ENCODE measurements at places on chromosomes 5 and 9. TPM values are rescaled to one million over a fixed set of nuclear protein-coding genes. Genes with fewer than 3 reads are reported as not detected.
A peak's percentile ranks its signal among the peaks of the same experiment; 100 is the strongest.

DNA sequence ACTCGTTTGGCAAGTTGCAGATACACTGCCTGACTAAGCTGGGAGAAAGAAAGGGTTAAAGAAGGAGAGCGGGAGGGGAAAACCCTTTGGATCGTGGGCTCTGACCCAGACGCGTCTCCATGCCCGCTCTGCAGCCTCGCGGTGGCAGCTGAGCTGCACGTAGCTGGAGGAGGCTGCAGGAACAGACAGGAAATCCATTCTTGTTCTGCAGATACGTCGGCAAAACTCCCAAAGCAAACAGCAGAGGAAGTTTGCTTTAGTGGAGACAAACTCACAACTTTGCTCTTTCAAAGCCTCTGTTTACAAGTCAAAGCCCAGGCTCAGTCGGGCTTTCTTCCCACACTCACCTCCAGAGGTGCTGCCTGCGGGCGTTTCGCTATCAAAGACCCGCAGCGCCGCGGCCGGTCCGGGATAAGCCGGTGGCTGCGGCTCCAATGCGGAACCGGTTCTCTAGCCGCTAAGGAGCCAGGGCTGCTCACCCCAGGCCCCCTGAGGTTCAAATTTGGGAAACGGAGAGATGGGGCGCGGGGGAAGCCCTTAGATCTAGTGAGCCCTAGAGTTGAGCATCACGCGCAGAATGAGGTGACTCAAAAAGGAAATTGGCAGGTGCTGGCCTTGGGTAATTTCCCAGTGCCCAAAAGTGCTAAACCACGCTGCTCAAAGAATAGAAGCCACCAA is 60.7 kb downstream of the MAT2B start:
- peaks cover 25% of the 10 kb centered on the region for H3K4me1 ChIP-seq
- H3K4me3 ChIP-seq, result peak overlapping the region; percentile 56

DNA sequence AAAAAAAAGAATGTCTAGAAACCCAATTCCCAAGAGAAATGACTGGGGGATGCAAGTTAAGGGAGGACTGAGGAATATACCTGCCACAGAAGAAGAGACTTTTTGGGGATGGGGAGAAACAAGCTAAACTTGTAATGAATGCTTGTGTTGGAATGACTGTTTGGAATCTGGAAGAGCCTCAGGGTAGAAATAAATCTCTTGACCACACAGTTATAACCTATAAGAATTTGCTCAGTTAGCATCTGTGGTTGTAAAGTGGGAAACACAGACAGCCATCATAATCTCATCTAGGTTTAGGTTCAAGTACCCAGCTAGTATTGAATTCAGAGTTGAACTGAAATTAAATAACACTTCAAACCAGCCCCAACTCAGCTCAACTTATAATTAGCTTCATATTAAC is 678.3 kb upstream of the CHD1 start:
- H3K36me3 ChIP-seq, result no peaks in the 10 kb centered on the region
- no peaks in the 10 kb centered on the region for H3K4me1 ChIP-seq
- no peak for DNase-seq
- no peak overlapping the region for H3K4me3 ChIP-seq
- no peak overlapping the region for H3K27ac ChIP-seq

SAPCD2 gene
- 6.6 TPM for total RNA-seq

CER1 gene
- not detected for total RNA-seq

POLR3G gene
- total RNA-seq, result 9.7 TPM

C9orf50 gene
- not detected for total RNA-seq

- peak within 1 kb of the TSS; percentile 90 for H3K27ac ChIP-seq
- H3K4me3 ChIP-seq, result peak within 1 kb of the TSS; percentile 99
- H3K27me3 ChIP-seq, result peaks cover 15% of the 10 kb centered on the region
- peaks cover 29% of the 10 kb centered on the region for H3K4me1 ChIP-seq
- peak; percentile 89 for DNase-seq
These were observed at the start of gene NDUFS4 for GRCh38 chr5:53560506-53561191. Gene NDUFS4, plus strand, starts transcription at chr5:53560639. Its CDS starts 24 bp downstream, at chr5:53560663.

GRCh38 chr9:113876151-113876992 is at the start of gene ZNF618:
Gene ZNF618, plus strand, starts transcription at chr9:113876309. Its CDS starts 72 bp downstream, at chr9:113876381.
- DNase-seq, result peak; percentile 19
- H3K4me1 ChIP-seq, result peaks cover 2% of the 10 kb centered on the region
- peaks cover 5% of the 10 kb centered on the region for H3K27me3 ChIP-seq
- H3K4me3 ChIP-seq, result peak within 1 kb of the TSS; percentile 87

DNA sequence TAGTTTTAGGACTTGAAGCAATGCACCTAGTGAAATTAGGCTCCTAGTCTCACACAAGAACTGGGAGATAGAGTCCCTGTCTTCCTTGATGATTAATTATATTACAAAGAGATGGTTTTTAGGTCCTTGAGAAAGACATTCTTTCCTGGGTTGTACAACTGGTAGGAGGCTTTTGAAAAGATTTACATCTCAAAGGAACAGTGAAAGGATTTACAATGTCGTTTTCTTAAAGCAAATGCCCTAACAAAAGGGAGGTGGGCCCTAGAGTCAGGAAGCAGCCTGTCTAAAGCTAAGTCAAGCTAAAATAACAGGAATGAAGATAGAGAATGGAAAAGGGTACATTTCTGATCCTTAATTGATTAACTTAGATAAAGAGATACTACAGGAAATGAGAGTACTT is 102.2 kb upstream of the IL7R start:
- DNase-seq, result no peak
- H3K4me1 ChIP-seq, result peaks cover 8% of the 10 kb centered on the region
- H3K36me3 ChIP-seq, result no peaks in the 10 kb centered on the region
- no peaks in the 10 kb centered on the region for H3K27me3 ChIP-seq
- H3K4me3 ChIP-seq, result no peak overlapping the region

DNA sequence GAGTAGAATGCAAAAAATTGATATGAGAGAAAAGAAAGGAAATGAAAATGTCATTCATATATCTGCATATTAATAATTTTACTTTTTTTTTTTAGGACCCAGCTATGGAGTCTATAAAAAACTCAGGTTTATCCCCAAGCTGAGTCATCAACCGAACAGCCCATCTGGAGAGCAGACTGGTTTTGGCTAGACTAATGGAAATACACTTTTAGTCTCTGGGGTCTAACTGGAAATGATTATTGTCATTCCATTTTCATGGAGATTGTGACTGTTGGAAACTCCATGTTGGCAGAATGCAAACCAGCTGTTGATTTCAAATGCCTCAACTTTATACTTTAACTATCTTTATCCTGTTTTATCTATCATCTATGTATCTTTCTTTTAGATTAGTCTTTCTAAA is 28.7 kb downstream of the ANXA1 start:
- no peak overlapping the region for H3K27ac ChIP-seq
- H3K36me3 ChIP-seq, result no peaks in the 10 kb centered on the region
- no peak overlapping the region for H3K4me3 ChIP-seq
- peaks cover 10% of the 10 kb centered on the region for H3K4me1 ChIP-seq

SLC27A6 gene
- total RNA-seq, result not detected

DNA sequence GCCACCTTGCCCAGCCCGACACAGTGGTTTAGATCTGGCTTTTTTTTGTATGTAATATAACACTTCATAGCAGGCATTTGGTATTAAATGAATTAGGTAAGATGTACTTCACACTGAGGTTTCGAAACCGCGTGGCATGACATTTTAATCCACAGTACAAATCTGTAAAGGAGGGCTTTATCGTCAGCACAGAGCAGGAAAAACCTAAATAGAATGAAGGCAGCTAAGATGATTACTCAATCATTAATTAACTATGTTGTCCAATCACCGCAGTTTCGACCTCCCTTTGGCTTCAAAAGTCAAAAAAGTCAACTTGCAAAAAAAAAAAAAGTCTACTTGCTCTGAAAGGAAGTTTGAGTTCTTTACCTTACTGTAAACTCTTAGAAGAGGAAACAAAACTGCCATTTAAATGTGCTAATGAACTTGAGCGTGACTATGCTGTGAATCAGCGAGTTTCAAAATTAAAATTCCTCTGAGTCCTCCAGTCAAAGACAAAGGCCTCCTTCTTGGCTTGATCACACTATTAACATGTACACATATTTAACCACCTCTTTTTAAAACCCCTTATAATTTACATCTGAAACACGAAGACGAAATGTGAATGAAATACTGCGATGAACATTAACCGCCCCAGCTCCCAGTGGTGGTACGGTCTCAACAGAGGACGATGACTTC is 698 bp upstream of the SEC24A start:
- peak; percentile 62 for DNase-seq
- H3K36me3 ChIP-seq, result peaks cover 13% of the 10 kb centered on the region
- H3K27ac ChIP-seq, result peak overlapping the region; percentile 99

C7 gene
- not detected for total RNA-seq

CFAP157 gene
- total RNA-seq, result 0.10 TPM

- no peaks in the 10 kb centered on the region for H3K4me1 ChIP-seq
- H3K4me3 ChIP-seq, result no peak overlapping the region
- no peak overlapping the region for H3K27ac ChIP-seq
- DNase-seq, result no peak
These were observed 127.0 kb upstream of the VLDLR start for GRCh38 chr9:2494562-2494961.

GRCh38 chr9:89496645-89497256 is 1.2 kb downstream of the SEMA4D start:
- H3K27ac ChIP-seq, result peak overlapping the region; percentile 87
- H3K4me1 ChIP-seq, result peaks cover 73% of the 10 kb centered on the region
- peak overlapping the region; percentile 81 for H3K4me3 ChIP-seq

DNA sequence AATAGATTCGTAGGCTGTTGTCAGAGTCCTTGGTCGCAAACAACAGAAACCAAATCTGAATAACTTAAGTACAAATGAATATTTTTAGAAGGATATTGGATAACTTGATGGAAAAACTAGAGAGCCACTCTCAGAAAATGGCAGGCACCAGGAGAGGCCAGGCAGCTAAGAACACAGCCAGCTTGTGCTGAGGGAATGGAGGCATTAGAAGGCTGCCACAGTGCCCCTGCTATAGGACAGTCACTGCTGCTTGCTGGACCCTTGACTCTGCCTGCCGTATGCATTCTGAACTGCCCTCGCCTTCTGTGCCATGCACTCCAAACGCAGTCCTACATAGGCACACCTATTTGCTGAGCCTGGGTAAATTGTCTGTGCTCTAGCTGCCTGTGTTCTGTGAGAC is 78.6 kb downstream of the MAST4 start:
- H3K4me1 ChIP-seq, result no peaks in the 10 kb centered on the region
- no peaks in the 10 kb centered on the region for H3K36me3 ChIP-seq
- DNase-seq, result no peak
- peaks cover 11% of the 10 kb centered on the region for H3K27me3 ChIP-seq
- no peak overlapping the region for H3K4me3 ChIP-seq
- H3K27ac ChIP-seq, result no peak overlapping the region

- peaks cover 2% of the 10 kb centered on the region for H3K4me1 ChIP-seq
- DNase-seq, result no peak
- peaks cover 27% of the 10 kb centered on the region for H3K27me3 ChIP-seq
- no peak overlapping the region for H3K27ac ChIP-seq
- no peak overlapping the region for H3K4me3 ChIP-seq
These were observed 19.4 kb upstream of the MED10 start for GRCh38 chr5:6397536-6398269.

SKP2 gene
- 33.1 TPM for total RNA-seq

TAF11L11 gene
- total RNA-seq, result not detected

WWC1 gene
- 0.82 TPM for total RNA-seq

DNA sequence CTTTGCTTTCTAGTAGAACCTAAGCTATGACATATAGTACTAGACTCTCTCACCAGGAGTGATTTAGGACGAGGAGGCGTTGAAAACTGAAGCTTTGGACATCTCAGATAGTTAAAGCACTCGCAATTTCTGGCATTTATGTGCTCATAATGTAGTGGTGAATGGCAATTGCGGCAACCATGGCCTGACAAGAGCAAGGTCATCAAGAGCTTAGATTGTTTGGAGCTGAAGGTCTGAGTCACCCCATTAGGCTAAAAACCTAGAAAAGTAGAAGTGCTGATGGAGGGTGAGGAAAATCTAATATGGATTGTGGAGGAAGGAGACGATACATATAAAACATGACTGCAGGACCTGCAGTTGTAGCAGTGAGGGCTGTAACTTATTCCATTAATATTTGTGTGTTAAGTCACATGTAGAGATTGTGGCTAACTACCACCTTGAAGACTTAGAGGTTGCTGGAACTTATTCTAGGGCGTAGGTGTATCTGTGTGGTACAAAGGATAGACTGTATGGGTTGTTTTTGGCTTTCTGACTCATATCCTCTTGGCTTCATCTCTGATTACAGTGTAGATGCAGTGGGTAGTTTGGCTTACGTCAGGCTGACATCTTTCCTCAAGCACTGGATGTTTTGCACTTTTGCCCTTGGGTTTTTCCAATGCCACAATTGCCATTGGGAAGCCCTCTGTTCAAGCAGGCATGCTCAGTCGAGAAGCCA is 138.9 kb upstream of the CDKN2B start:
- no peaks in the 10 kb centered on the region for H3K36me3 ChIP-seq
- peak; percentile 24 for DNase-seq
- no peak overlapping the region for H3K27ac ChIP-seq
- H3K27me3 ChIP-seq, result peaks cover 23% of the 10 kb centered on the region
- H3K4me3 ChIP-seq, result no peak overlapping the region

GRCh38 chr9:38106488-38106887 is 37.5 kb upstream of the SHB start:
- DNase-seq, result no peak
- H3K4me1 ChIP-seq, result no peaks in the 10 kb centered on the region
- H3K36me3 ChIP-seq, result no peaks in the 10 kb centered on the region

GRCh38 chr5:1734271-1734907 is 65.2 kb downstream of the MRPL36 start:
- no peak overlapping the region for H3K4me3 ChIP-seq
- no peak overlapping the region for H3K27ac ChIP-seq
- H3K4me1 ChIP-seq, result no peaks in the 10 kb centered on the region

DNA sequence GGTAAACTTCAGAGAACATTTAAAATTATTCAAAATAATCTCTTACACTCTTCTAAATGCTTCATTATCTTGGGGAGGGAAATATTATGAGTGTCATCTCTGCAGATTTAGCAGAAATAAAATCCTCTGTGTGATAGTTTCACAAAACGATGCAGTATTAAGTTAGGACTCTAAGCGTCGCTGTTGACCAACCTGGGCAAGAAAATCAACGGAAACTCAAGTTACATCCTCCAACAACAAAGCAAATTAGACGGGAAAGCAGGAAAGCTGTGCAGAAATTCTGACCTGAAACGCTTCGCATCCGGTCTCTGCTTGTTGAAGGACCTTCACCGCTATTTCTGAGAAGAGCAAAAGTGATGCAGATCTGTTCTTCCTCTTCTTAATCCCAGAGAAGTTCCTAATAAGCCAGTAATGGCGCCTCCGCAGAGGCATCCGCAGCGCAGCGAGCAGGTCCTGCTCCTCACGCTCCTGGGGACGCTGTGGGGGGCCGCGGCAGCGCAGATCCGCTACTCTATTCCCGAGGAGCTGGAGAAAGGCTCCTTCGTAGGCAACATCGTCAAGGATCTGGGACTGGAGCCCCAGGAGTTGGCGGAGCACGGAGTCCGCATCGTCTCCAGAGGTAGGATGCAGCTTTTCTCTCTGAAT is at the start of gene PCDHGA6:
TSS of gene PCDHGA6 (plus strand) at position 219 of the 645 bp plus-strand sequence. CDS start at position 412, 193 bp downstream.
- DNase-seq, result no peak
- peak within 1 kb of the TSS; percentile 27 for H3K4me3 ChIP-seq
- H3K27ac ChIP-seq, result no peak within 1 kb of the TSS
- peaks cover 5% of the 10 kb centered on the region for H3K4me1 ChIP-seq

All from activated CD4-positive, alpha-beta memory T cell treated with anti-CD3 and anti-CD28 coated beads for 36 hours (primary cell).